T-helper 9 cell (primary cell): ENCODE measurements at places on chromosomes 7 and 10.

DNA sequence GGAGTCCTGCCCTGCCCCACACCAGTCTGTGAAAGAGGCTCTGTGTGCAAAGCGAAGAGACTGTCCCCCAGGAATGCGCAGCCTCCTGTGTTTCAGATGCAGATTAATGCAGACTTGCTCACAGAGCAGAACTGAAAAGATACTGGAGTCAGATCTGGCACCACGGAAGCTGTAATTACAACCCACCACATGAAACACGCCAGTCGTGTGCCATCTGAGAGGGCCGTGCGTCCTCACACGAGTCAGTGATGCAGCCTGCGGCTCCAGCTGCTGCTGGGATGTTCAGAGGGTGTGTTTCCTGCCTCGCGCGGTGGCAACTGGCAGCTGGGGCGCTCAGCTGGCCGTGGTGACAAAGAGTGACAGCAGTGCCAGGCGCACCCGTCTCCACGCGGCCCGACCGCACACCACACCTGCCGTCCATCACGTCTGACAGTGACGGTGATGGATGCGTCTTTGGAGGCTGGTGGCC, 50.0 kb downstream of the NKX6-2 start:
- DNase-seq, result no peak

GRCh38 chr7:26378016-26378415, 86.4 kb downstream of the SNX10 start:
- no peak for DNase-seq

- peak; percentile 27 for DNase-seq
These were observed 34.5 kb upstream of the EBLN1 start for GRCh38 chr10:22252224-22252800.

DNA sequence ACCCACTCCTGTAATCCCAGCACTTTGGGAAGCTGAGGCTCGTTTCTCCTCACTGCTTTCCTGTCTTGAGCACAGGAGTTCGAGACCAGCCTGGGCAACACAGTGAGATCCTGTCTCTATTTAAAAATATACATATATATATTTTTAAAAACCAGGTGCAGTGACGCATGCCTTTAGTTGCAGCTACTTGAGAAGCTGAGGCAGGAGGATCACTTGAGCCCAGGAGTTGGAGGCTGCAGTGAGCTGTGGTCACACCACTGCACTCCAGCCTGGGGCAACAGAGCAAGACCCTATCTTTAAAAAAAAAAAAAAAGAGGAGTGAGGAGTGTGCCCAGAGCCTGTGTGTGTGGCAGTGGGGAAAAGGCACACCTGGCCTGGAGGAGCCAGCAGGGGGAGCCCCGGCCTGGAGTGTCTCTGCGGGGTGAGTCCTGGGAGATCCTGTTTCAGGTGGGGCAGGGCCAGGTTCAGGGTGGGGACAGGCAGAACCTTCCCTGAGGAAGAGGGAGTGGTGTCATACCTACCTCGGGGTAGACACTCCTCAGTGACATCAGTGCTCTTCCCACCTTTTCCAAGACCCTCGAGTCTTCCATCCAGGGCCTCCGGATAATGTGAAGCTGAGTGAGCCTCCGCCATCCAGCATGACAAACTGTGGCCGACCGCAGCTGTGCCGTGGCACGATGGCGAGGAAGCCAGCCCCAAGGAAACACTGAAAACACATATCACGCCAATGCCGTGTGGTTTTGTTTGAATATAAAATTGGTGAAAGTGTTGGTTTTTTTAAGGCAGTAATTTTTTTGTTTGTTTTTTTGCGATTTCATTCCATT, 9.0 kb upstream of the ARPC1B start:
- DNase-seq, result peak; percentile 64

DNA sequence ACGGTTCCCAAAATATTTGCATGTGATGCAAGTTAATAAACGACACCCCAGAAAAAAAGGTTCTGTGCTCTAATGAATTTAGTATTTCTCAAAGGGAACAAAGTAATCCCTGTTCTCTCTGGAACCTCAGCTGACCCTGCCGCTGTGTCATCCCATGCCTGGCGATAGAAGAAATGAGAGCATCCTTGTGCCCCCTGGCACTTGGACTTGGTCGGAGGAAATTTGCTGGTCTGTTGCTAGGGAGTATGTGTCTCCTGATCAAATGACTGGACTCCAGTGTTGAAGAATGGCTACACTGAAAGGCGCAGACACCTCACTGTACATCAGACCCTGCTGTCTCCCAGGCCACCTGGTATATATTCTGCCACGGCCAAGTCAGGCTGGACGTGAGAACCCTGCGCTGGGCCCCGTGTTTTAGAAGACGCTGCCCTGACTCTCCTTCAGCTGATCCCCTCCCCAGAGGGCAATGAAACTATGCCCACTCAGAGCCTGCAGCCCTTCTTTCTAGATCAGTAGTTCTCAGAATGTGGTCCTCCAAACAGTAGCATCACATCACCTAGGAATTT, 67.2 kb downstream of the THNSL1 start:
- DNase-seq, result no peak

- DNase-seq, result no peak
These were observed 69.9 kb downstream of the SLIT1 start for GRCh38 chr10:97115846-97116245.

DNA sequence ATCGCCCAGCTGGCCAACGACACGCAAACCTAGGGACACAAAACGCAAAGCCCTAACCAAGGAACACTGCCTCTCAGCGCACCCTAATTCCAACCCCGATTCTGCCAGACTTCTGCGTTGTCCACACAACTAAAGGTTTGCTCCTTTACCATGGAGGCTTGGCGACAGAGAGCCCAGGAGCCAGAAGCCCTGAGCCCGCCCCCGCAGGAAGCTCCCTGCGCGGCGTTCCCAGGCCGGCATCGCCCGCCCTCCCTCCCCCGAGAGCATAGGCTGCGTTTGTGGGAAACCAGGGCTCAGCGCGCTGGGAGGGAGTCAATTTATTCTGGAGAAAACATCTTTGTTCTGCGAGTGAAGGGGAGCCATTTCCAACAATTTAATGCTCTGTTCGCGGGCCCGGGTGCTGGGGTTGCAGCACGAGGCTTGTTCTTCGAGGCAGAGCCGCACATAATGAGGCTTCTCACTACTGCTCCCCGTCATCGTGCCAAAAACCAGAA, 103.9 kb downstream of the GRID1 start:
- DNase-seq, result no peak

DNA sequence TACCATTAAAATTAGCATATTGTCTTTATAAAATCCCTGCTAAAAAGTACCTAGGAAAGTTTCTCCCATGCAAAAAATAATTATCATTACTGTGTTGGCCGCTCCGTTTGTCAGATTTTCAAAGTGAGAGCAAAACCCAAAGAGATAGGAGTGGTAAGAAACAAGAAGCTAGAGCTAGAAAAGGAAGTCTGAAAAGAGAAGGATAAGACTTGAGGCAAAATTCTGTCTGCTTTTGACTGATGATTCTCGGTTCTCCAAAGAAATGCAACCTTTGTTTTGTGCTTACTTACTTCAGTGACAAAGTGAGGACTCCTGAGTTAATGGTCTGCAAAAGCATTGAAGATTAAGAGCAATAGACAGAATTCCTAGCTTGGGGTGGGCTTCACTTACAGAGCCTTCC, 33.3 kb upstream of the CAPZA2 start:
- DNase-seq, result no peak

DNA sequence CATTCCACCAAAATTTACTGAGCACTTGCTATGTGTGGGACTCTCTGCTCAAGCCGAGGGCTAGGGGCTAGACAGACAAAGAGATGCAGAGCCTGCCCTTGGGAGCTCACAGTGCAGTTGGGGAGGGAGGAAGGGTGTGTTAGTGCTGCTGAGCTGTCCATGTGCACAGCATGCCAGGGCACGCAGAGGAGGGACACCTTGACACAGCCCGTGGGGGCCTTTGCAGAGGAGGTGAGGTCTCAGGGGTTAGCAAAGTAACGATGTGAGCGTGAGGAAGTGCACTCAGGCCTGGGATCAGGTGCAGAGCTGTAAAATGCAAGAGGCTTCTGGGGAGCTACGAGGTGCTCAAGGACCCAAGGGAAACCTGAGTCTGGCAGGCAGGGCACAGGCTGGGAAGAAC, 16.3 kb downstream of the PRKCQ start:
- DNase-seq, result no peak

- DNase-seq, result no peak
These were observed 173.9 kb upstream of the MBL2 start for GRCh38 chr10:52946486-52946885.

GRCh38 chr10:107739951-107740350, 575.4 kb upstream of the SORCS1 start:
- DNase-seq, result no peak

GRCh38 chr7:92722541-92722940, 113.8 kb downstream of the CDK6 start:
- no peak for DNase-seq

GRCh38 chr7:128731184-128731583, 8.0 kb upstream of the CALU start:
- no peak for DNase-seq

DNA sequence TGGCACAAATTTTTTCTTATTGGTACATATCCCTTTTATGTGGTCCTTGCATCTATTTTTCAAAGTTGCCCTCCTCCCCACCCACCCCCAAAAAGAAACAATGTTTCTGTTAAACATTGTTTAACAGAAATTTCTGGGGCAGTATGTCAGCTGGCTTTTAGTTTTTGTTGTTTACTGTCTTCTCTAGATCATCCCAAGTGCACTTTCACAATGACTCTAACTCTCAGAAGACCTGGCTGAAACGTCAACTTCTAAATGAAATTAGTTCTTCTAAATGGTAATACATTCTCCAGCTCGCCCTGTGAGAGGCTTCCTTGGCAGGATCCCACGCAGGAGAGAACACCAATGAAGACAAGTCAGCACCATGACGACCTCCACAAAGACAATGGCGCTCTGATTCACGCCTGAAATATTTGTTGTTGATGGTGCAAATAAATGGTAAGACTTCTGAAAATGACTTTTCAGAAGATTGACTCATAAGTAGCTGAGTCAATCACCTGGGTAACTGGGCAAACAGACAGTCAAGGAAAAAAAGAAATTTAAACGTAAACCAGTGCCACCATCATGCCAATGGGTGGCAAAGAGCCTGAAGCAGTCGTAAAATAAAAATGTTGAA, 293.7 kb downstream of the FZD1 start:
- DNase-seq, result no peak

DNA sequence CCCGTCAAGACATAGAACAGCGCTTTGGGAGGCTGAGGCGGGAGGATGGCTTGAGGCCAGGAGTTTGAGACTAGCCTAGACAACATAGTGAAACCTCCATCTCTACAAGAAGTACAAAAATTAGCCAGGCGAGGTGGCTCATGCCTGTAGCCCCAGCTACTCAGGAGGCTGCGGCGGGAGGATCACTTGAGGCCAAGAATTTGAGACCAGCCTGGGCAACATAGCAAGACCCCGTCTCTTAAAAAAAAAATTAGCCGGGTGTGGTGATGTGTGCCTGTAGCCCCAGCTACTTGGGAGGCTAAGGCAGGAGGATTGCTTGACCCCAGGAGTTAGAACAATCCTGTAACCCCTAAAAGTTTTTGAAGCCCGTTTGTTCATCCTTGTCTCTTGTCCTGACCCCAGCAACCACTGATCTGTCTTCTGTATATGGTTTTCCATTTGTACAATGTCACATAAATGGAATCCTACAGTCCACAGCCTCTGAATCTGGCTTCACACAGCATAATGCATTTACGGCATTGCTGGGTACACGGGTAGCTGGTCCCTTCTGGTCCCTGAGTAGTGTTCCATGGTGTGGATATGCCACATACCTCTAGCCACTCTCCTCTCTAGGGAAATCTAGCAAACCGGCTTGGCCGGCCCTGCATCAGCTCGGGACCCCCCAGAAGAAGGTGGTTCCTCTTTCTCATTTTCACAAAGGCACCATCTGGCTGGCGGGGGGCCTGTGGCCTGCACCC, 8.4 kb downstream of the GTF2IRD1 start:
- no peak for DNase-seq

DNA sequence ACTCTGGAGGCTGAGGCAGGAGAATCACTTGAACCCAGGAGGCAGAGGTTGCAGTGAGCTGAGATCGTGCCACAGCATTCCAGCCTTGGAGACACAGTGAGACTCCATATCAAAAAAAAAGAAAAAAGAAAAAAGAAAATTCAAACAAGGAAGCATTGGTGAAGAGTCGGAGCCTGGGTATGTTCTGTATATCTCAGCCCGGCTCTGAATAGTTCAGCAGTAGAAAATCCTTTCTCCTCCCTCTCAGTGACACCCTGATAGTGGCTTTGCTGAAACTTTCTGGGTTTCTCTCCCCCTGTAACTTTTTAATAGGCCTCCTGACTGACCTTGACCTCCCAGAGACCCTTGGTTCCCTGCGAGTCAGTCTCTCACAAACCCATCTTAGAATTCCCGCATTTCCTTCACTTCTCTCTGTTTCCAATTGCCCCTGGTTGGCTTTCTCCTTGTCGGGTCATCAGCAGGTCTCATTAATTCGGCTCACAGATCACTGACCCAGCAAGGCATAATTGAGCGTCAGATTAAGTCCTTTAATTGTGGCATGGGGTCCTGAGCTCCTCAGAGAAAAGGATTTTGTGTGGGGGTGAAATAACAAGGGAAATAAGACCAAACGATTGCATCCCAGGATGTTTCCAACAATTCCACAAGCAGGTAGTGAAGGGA, 541.6 kb upstream of the NRP1 start:
- DNase-seq, result no peak

DNA sequence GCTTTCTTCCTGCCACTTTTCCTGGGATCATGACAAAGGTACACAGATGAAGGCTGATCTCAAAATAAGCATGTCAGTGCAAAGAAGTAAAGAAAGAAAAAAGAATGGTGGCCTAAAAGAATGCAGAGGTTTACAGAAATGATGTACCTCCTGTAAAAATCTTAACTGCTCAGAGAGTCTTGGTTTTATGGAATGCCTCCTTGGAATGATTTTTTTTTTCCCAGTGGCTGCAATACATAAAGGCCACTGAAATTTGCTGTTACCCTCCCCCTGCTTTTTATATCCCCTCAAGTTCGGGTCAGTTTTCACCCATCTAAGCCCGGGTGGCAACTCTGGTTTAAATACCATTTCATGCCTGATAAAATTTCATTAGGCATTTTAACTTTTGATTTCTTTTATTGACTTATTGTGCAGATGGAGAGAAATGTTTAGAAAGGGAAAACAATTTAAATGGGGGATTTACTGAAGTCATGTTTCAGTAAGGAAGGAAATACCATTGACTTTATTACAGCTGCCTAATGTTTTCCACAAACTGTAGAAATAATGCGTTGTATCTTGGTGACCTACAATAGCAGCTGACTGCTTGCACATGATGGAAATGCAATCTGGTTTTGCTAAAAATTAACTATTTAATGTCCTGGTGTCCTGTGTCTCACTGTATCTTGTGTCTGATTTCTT, 102.5 kb downstream of the SAMD9 start:
- DNase-seq, result no peak

DNA sequence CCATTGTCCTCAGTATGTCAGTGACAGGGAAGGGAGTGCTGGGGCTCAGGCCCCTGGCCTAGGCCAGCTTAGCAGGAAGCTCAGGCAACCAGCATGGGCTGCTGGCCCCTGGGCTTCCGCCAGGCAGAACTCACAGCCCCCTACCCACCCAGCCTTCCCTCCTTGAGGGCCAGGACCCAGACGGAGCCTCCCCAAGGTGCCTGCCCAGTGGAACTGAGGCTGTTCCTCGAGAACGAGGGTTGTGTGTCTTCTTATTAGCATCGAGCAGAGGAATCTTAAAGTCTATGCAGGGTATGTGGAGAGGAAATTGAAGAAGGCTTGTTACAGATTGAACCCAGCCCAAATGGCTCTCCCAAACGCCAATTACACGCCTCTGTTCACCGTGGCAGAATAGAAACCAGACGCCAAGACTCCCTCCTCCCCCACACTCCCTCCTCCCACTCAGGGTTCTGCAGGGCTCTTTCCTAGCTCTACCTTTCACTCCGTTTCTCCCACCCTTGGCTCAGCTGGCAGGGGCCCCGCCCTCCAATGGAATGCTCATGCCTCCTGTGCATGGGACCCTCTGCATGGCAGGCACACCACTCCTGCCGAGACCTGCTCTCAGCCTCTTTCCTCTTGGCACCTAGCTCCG, 134.4 kb downstream of the ZMIZ1 start:
- no peak for DNase-seq

GRCh38 chr10:87503401-87503800, 1.3 kb upstream of the MINPP1 start:
- no peak for DNase-seq
